ENCODE measurements at places on chromosomes 6 and 20. TPM values are rescaled to one million over a fixed set of nuclear protein-coding genes. Genes with fewer than 3 reads are reported as not detected.

EDN3 gene
- total RNA-seq, result not detected

GLP1R gene
- total RNA-seq, result 4.8 TPM

C6orf47 gene
- 42.9 TPM for total RNA-seq

GSTA1 gene
- total RNA-seq, result not detected

SEL1L2 gene
- total RNA-seq, result not detected

DNA sequence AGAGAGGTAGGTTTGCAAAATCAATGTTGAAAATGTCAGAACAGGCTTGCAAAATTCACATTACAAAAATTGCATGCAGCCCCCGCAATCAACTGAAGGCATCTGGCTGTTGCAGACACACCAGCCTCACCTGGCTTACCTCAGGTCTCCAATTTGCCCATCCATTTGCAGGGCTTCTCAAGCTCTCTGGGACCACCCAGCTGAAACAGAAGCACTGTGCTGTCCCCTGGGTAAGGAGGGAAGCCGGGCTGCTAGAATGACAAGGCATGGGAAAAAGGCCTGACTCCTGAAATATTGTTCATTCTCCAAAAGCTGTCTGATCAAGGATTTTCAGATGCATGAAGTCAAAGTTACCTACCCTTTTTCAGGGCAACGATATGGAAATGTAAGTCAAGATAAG lies 52.6 kb upstream of the CD93 start:
- no peak for DNase-seq

GRCh38 chr6:42453654-42454427 lies 2.1 kb upstream of the TRERF1 start:
- DNase-seq, result peak; percentile 21

DNA sequence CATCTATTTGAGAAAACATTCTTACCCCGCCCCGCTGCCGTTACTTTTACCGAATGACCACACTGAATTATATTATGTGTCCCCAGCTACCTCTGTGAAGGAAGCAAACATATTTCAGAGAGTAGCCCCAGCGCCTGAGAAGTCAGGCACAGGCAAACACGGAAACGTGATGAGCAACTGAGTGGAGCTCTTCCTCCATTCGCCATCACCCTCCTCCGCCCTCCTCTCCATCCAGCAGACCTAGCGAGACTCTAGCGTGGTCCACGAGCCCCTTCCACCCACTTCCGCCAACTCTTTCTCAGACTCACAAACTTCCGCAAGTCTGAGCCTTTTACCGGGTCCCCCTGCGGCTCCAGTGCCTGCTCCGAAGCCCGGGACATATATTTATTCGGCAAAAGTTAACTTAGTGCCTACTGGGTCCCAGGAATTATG lies 582 bp downstream of the SNRPB start:
- peak; percentile 32 for DNase-seq

DNA sequence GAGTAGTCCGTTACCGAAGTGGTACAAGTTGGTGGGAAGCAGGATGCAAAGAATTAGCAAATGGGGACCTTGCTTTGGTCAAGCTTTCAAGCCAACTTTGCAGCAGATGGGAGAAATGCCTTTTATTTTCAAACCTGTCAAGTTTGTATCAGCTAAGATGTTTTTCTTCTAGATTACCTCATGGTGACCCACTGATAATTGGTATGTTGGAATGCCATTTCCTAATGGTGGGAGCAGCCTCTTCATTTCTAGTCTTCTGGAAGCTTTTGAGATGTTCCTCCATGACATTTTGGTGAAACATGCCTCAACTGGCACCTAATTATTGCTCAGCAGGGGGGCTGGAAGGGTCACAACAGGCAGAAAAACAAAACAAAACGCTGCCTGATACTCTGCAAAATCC lies 43.7 kb downstream of the ADNP start:
- no peak for DNase-seq

DNA sequence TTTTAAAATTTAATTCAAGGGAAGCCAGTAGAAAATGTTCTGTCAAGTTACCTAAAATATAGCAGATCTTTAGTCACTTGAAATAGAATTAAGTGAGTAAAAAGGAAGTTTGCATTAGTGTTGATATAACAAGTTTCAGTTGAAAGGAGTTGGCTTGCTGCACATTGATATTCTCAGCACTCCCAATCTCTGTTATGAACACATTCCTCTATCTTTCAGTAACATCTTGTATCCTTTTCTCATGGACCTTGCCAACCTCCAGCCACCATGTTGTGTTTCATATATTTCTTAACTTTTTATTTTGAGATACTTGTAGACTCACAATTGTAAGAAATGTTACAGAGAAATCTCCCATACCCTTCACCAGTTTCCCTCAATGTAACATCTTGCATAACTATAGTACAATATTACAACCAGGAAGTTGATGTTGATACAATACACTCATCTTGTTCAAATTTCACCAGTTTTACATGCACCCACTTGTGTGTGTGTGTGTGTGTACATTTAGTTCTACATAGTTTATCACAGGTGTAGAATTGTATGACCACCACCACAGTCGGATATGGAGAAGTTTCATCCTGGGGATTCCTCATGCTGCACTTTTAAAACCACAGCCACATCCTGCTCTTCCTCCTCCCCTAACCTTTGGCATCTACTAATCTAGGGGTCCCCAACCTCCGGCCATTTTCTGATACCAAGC lies 20.2 kb upstream of the PAQR8 start:
- no peak for DNase-seq

GRCh38 chr6:33746036-33746600 lies 587 bp downstream of the IP6K3 start:
- DNase-seq, result no peak

Data from Calu3 (cell line).